ENCODE measurements at places on chromosomes 2 and 18.

DNA sequence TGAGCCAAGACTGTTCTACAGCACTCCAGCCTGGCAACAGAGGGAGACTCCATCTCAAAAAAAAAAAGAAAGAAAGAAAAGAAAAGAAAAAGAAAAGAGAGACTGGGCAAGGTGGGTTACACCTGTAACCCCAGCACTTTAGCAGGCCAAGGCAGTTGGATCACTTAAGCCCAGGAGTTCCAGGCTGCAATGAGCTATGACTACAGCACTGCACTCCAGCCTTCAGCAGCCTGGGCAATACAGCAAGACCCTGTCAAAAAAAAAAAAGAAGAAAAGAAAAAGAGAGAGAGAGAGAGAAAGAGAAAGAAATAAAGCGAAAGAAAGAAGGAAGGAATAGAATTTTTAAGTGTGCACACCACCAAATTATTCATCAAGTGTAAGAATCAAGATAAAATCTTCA is 2.9 kb downstream of the SPIRE1 start:
- H3K36me3 ChIP-seq, result peaks cover 7% of the 10 kb centered on the region
- DNase-seq, result no peak
- H3K4me3 ChIP-seq, result peak overlapping the region; percentile 65
- H3K4me1 ChIP-seq, result peaks cover 48% of the 10 kb centered on the region

DNA sequence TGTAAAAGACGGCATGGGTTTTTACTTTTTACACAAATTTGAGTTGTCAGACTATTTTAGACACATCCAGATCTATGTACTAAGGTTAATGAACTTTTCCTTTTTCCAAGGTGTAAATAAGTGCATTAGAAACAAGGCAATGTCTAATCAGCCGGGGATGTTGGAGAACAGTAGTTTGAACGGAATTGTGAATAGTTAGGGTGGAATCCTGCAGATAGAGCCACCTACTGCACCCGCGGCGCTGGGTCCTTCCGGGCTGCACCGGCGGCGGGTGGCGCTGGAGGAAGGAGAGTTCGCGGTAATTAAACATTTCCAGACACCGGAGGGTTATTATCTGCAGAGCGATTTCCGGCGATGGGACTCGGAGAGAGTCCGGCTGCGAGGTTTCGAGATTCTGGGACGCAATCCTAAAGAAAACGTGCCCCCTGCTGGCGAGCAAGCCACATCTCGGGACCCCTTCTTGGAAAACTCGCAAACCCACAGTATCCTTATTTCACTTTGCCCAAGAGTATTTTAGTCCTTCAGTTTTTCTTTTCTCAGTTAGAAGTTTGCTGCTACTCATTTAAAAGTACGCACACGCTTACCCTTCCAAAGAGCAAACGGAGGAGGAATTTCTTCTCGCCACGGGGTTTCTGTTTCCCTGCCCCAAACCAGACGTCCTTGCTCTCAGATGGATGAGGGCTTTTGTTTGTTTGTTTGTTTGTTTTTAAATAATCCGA is 4.5 kb upstream of the OSR1 start:
- peak; percentile 32 for DNase-seq
- no peaks in the 10 kb centered on the region for H3K36me3 ChIP-seq
- peaks cover 24% of the 10 kb centered on the region for H3K4me1 ChIP-seq
- peak overlapping the region; percentile 93 for H3K4me3 ChIP-seq
- H3K27ac ChIP-seq, result peak overlapping the region; percentile 49

DNA sequence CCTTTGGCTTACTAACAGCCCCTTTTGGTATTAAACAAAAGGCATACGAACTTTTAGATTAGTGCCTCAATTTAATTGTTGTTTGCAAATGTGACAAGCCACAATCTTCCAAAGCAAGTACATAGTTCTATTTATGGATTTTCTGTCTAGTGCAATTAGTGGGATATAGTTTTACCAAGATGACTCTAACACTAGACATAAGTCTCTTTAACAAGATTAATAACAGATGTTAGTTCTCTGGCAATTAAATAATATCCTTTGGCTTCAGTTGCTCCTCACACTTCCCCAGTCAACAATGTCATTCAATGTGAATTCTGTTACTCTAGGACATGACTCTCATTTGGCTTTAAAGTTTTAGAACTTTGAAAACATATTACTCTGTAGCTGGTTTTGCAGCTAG is 16.7 kb upstream of the MC4R start:
- no peak overlapping the region for H3K4me3 ChIP-seq
- no peak for DNase-seq
- H3K4me1 ChIP-seq, result no peaks in the 10 kb centered on the region
- H3K36me3 ChIP-seq, result no peaks in the 10 kb centered on the region
- no peak overlapping the region for H3K27ac ChIP-seq

DNA sequence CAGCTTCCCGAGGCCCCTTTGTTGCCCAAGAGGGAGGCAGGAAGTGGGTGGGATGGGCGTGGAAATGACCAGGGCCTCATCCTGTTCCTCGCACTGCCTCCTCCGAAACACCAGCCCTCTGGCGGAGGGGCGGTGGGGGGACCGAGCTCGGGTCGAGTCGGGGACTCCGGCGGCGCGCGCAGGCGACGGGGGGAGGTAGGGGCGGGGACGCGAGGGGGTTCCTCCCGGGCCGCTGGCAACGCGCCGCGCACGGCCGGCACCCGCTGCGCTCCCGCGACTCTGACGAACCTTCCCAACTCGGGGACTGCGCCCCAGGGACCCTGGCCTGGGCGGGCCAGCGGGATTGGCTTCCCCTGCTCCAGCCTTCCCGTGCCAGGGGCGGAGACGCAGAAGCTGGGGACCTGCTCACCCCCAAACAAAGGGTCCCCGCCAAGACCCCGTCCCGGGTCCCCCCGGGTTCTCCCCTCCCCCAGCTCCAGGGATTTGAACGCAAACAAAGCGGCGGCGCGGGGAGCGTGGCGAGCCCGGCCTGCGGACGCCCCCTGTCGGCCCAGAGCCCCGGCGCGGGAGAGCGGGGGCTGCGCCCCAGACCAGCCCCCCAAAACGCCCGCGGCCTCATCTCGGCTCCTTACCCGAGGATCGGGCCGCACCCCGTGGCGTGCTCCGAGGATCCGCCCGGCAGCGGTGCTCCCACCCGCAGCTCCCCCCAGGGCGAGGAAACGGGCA is 1.2 kb downstream of the SEMA4C start:
- peak; percentile 77 for DNase-seq
- H3K36me3 ChIP-seq, result peaks cover 21% of the 10 kb centered on the region
- peaks cover 18% of the 10 kb centered on the region for H3K4me1 ChIP-seq
- peaks cover 11% of the 10 kb centered on the region for H3K27me3 ChIP-seq

GRCh38 chr18:36398419-36398818 is 100.9 kb downstream of the FHOD3 start:
- H3K4me3 ChIP-seq, result no peak overlapping the region
- H3K36me3 ChIP-seq, result no peaks in the 10 kb centered on the region
- H3K4me1 ChIP-seq, result no peaks in the 10 kb centered on the region
- DNase-seq, result no peak
- H3K27me3 ChIP-seq, result no peaks in the 10 kb centered on the region

GRCh38 chr2:27897717-27898116 is 7.2 kb downstream of the BABAM2 start:
- peaks cover 59% of the 10 kb centered on the region for H3K4me1 ChIP-seq
- no peaks in the 10 kb centered on the region for H3K27me3 ChIP-seq
- peaks cover 69% of the 10 kb centered on the region for H3K36me3 ChIP-seq
- no peak for DNase-seq

GRCh38 chr2:127044165-127044718 is 62.7 kb downstream of the BIN1 start:
- no peak overlapping the region for H3K27ac ChIP-seq
- peaks cover 1% of the 10 kb centered on the region for H3K4me1 ChIP-seq
- no peak overlapping the region for H3K4me3 ChIP-seq
- peaks cover 9% of the 10 kb centered on the region for H3K36me3 ChIP-seq
- DNase-seq, result no peak
- H3K27me3 ChIP-seq, result no peaks in the 10 kb centered on the region

DNA sequence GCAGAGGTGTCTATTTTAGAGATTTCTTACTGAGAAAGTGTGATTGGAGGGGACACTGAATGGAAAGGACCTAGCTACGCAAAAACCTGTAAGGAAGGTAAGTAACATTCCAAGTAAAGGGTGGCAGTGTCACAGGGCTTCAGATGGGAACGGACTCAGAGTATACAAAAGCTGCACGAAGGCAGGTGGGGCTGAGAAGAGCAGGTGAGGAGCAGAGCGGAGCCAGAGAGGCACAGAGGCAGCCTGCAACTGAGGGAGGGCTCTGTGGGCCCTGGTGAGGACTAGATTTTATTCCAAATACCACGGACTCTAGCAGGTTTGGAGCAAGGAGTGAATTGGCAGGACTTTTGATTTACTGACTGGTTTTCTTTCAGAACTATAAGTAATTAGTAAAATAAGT is 331.3 kb upstream of the PKDCC start:
- H3K4me1 ChIP-seq, result peaks cover 10% of the 10 kb centered on the region
- DNase-seq, result no peak
- no peaks in the 10 kb centered on the region for H3K36me3 ChIP-seq

DNA sequence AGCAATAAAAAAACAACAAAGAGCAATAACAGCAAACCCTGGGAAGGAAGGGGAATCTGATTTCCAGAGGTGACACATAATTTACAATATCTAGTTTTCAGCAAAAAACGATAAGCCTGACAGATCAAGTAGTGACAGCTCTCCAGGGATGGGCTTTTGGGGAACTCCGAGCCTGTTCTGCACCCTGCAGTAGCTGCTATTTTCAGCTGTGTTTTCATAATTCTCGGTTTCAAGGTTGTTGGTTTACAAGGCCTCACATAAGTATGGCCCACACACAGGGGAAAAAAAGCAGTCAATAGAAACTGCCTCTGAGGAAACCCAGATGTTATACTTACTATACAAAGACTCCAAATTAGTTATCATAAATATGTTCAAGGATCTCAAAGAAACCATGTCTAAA is 67.7 kb upstream of the CTLA4 start:
- H3K36me3 ChIP-seq, result peaks cover 19% of the 10 kb centered on the region
- H3K27ac ChIP-seq, result no peak overlapping the region
- no peak overlapping the region for H3K4me3 ChIP-seq
- peak; percentile 56 for DNase-seq
- peaks cover 2% of the 10 kb centered on the region for H3K27me3 ChIP-seq
- H3K4me1 ChIP-seq, result peaks cover 46% of the 10 kb centered on the region

DNA sequence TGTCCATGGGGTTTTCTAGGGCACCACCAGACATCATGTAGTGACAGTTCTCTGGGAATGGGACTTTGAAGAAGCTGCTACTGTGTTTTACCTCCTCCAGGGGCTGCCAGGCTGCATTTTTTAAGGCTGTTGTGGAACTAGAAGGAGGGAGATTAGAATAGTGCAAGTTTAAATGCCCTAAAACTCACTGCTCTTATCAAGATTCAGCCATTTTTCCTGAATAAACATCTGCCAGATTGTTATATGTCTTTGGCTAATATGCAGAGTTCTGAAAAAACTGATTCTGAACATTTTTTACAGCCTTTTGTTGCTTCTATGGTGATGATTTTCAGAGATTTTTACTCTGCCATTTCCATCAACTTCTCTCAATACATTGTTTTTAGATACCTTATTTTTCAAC is 8.6 kb upstream of the EPB41L5 start:
- H3K36me3 ChIP-seq, result no peaks in the 10 kb centered on the region
- peaks cover 2% of the 10 kb centered on the region for H3K27me3 ChIP-seq
- no peak for DNase-seq
- H3K27ac ChIP-seq, result no peak overlapping the region

DNA sequence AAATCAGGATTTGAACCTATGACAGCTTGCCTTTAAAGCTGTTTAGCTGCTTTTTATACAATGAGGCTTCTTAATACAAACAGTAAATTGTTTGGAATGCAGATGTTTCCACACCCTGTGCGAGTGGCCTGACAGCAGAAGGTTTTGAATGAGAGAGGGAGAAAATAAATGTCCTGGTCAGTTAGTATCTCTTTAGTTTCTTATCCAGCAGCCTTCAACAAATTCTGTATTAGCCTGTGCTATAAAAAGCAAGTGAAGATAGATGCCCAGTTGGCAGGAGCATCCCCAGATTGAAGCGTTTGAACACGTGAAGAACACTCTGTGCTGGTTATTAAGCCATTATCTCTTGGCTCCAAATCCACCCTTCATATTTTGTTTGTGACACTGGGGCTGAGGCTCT is 70.6 kb downstream of the CERS6 start:
- no peak overlapping the region for H3K27ac ChIP-seq
- H3K4me1 ChIP-seq, result peaks cover 17% of the 10 kb centered on the region
- H3K36me3 ChIP-seq, result peaks cover 3% of the 10 kb centered on the region
- no peaks in the 10 kb centered on the region for H3K27me3 ChIP-seq
- no peak for DNase-seq
- H3K4me3 ChIP-seq, result no peak overlapping the region

DNA sequence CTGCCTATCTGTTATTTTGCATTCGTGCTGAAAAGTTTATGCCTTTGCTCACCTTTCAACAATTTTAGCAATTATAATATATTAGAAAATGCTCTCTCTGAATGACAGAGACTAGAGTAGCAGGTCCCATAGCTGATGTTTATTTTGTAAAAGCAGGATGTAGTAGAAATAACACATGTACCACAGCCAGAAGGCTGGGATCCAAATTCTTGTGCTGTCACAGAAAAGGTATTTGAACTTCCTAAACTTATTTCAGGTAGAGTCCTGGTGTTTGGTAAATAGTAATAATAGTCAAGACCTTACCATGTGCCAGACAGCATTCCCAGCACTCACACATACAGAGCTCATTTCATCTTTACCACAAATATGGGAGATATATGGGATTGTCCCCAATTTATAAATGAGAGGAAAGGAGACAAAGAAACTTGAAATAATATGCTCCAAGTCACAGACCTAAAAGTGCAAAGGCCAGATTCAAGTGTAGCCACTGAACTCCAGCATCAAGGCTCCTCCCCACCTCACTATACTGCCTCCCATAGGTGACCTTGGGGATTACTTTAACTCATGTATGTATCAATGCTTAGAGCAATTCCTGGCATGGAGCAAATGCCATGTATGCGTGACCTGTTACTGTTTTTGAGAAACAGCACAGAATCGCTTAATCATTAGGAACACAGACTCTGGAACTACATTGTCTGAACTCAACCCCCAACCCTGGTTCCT is 284.7 kb upstream of the RAB12 start:
- no peaks in the 10 kb centered on the region for H3K27me3 ChIP-seq
- DNase-seq, result no peak
- H3K27ac ChIP-seq, result no peak overlapping the region

DNA sequence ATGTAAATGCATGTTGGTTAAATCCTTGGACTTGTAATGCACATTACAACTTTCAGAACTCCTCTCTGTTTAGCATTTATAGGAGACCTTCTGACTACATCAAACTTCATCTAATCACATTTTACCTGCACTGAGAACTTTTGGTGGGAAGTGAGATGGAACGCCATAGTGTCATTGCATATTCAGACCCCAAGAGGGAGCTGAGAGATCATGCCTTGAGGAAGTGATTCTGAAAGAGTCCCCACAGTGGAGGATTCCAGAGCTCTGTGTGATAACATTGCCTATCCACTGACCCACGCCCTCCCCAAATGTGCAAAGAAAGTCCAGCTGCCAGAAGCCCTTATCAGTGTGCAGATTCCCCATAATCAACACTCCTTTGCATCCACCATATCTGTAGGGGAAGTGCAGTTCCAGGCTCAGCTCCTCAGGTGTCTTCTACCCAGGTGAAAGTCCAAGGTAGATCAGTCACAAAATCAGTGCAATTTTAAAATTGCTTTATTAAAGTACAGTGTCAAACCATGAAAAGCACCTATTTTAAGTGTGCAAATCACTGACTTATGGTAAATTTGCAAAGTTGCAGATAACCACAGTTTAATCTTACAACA is 212.4 kb downstream of the RPIA start:
- H3K4me1 ChIP-seq, result no peaks in the 10 kb centered on the region
- no peaks in the 10 kb centered on the region for H3K36me3 ChIP-seq
- peaks cover 4% of the 10 kb centered on the region for H3K27me3 ChIP-seq
- H3K4me3 ChIP-seq, result no peak overlapping the region
- no peak overlapping the region for H3K27ac ChIP-seq
- no peak for DNase-seq
